Urinary bladder (tissue), 4 donors: ENCODE measurements at places on chromosomes 4 and X. TPM values are rescaled to one million over a fixed set of nuclear protein-coding genes. Genes with fewer than 3 reads are reported as not detected.

TASL gene
- 2.6 TPM for total RNA-seq

CXCL8 gene
- total RNA-seq, result 1.1 TPM

RAB40AL gene
- 0.79 TPM for total RNA-seq

- DNase-seq, result no peak
These were observed at the start of gene TMEM47 for GRCh38 chrX:34656842-34657725. Gene TMEM47 (minus strand): TSS chrX:34657285. CDS start chrX:34657029, 256 bp downstream.

- no peak for DNase-seq
These were observed 2.2 kb downstream of the PCDH10 start for GRCh38 chr4:133151341-133151690.

DNA sequence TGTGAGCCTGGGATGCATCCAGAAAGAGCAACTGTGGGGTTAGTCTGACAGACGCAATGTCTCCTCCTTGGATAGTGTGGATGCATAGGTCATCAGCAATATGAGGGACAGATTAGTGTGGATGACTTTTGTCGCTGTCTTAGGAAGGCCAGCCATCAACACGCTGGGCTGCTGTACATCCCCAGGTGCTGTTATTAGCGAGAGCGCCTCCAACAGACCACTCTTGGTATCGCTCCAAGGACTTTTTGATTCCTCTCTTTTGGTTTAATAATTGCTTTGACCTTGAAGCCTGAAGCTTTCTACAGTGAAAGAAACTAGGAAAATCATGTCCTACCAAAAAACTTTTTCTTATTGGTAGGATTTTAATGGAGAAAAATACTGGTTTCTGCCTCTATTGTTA lies 76.7 kb downstream of the TMEM131L start:
- DNase-seq, result no peak

DNA sequence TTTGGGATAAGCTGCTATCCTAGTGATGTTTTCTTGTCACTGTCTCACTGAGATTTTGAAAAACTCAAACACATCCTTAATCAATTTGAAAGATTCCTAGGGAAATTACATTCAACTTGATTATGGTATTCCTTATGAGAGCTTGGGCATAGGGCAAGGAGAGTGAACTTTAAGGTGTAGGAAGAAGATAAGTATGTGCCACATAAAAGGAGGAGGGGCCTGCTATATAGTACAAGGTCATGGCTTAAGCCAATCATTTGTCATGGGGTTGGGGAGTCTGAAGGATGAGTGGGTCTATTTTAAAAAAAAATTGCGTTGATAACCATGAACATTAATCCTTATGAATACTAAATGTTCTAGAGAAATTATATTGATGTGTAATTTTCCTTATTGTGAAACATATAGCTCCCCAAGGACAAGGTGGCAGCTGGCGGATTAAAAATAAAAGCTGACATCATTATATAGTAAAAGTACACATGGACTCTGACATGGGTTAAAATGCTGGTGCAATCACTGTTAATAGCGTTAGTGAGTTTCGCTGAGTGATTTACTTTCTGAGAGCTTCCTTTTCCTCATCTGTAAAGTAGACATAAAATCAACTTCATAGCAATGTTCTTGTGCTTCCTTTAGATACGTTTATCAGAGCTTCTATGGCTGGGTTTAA lies 17.4 kb downstream of the GALNT7 start:
- no peak for DNase-seq

GRCh38 chrX:10750581-10750980 lies 130.2 kb upstream of the MID1 start:
- no peak for DNase-seq

GRCh38 chr4:73593631-73594241 lies 26.5 kb downstream of the RASSF6 start:
- no peak for DNase-seq

GRCh38 chr4:116320859-116321258 lies 764.5 kb downstream of the TRAM1L1 start:
- DNase-seq, result no peak

DNA sequence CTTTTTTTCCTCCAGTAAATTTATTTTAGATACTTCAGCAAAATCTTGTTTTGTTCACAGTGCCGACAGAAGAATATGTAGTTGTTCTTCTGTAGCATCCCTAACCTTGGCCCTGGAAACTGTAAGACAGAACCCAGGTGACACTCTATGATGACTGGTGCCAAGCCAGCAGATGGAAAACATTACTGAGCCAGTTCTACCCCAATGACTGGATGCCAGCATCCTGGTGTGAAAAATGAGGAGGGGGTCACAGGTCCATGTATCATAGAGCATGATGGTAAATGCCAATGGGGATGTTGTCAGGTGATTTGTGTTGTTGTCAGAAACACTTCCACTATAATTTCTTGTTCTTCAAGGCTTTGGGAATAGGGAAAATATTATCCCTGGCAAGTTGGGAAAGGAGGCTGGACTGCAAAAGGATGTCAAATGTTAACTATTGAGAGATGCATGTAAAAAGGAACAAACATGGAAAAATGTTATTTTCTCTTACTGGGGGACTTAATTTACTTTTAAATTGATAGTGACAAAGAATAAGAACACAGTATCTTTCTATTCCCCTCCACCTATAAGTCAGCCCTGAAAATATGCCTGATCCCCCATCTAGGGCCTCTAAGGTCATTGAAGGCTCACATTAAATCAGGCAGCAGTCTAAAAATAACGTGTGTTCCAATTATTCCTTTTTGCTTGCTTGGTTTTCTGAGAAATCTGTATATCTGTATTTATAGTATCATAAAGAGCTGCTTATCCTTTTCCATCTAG lies 159.8 kb downstream of the RASL11B start:
- DNase-seq, result no peak

DNA sequence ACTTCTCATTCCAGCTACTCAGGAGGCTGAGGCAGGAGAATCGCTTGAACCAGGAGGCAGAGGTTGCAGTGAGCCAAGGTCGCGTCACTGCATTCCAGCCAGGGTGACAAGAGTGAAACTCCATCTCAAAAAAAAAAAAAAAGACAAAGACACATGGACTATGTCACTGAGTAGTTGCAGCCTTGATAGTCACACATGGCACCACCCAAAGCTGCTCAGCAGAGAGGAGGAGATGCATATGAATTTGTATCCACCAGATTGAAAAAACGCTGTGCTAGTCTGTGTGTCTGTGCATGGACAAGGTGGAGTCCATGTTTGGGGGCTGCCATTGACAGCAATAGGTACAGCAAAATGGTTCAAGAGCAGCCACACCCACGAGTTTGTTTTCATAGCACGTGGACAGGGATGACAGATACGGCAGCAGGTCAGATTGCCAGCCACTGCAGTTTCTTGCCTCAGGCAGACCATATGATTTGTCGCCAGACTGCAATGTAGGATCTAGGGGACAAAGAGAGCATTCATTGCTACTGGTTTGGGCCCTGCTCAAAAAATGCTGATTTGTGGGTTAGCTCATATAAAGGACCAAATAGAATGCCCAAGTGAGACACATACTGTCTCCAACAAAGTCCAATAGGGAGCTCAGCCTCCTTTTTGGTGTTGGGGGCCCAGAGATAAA lies 89.9 kb downstream of the CEP135 start:
- no peak for DNase-seq

DNA sequence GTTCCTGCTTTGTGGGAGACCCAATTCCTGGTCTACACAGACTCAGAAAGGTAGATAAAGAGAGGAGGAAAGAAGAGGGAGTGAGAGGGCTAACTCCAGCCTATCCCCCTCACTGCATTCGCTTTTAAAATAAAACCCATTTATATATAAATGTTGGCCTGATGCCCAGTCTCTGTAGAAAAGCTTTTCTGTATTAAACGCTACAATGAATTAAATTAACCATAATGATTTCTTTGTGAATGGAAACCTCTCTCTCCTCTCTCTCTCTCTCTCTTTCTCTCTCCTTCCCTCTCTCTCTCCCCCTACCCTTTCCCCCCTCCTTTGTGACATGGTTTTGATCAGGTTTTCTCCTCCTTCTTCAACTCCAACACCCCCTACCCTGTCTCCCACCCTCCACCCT lies 34.8 kb downstream of the PJA1 start:
- DNase-seq, result no peak

DNA sequence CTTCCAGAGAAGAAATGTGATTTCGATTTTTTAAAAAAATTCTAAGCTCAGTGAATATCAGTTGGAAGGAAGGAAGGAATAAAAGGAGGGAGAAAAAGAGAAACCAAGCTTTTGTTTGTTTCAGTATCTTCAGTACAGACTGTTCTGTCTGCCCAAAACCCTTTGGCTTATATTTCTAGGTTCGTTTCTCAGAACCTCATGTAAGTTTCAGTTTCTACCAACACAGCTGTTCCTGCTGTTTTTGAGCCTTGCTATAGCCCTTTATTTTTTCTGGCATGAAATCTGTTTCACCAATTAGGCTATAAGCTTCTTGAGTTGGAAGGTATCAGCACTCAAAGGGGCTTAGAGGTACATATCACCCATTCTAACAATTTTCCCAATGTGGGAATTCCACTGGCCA lies 157.9 kb downstream of the GBA3 start:
- DNase-seq, result no peak

DNA sequence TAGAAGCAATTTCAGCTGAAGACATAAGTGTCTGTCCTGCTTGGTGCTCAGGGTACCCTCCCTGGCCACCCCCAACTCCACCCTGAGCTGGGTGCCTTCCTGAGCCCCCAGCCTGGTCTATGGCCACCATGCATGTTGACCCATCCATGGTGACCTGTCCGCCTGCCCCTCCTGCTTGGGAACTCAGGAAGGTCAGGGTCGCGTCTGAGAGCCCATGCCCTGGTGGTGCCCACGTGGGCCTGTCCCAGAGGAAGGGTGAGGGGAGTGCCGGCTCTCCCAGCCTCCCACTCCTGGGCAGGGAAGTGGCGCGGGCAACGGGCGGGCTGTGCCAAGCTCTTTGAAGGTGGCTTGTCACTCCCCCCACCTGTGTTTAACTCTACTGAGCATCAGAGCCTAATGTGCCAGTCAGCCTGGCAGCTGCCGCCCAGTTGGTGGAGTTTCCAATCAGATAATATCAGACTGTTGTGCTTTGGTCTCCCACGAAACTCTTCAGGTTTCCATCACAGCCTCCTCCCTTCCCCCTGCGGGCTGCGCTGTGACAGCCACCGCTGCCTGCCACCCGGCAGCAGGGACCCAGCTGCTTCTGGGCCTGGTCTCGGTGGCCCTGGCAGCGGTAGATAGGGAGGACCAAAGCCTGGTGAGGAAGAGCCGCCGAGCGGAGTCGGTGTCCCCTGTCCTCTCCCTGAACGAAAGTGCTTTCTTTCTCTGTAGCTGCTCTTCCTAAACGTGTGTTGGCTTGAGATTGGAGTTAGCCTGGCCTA lies 4.8 kb downstream of the SH3BP2 start:
- DNase-seq, result no peak

DNA sequence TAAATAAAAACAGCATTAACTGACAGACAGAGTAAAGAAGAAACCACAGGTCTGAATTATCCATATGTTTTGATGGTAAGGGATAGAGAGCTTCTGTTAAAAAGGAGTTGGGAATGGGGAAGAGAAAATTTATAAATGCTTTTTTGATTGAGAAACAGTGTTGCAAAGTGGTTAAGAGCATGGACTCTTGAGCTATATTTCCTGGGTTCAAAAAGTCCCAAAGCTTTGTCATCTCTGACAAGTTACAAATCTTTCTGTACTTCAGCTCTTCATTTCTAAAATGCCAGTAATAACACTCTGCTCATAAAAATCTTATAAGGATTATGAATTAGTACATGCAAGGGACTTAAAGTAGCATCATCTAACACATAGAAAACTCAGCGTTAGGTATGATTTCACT lies 62.2 kb downstream of the N4BP2 start:
- no peak for DNase-seq

GRCh38 chr4:109078724-109079123 lies 223.7 kb downstream of the COL25A1 start:
- no peak for DNase-seq
